ENCODE measurements at places on chromosomes 11 and 22. TPM values are rescaled to one million over a fixed set of nuclear protein-coding genes. Genes with fewer than 3 reads are reported as not detected.

GRCh38 chr11:108008656-108009496 lies at the start of gene CUL5:
Gene CUL5 (plus strand): TSS chr11:108008898. CDS start chr11:108009349, 451 bp downstream.
- DNase-seq, result peak; percentile 95

- DNase-seq, result no peak
Measured at GRCh38 chr11:121456816-121457431, 4.2 kb upstream of the SORL1-AS1 start.

NRIP3 gene
- 1.00 TPM for polyA plus RNA-seq

DNA sequence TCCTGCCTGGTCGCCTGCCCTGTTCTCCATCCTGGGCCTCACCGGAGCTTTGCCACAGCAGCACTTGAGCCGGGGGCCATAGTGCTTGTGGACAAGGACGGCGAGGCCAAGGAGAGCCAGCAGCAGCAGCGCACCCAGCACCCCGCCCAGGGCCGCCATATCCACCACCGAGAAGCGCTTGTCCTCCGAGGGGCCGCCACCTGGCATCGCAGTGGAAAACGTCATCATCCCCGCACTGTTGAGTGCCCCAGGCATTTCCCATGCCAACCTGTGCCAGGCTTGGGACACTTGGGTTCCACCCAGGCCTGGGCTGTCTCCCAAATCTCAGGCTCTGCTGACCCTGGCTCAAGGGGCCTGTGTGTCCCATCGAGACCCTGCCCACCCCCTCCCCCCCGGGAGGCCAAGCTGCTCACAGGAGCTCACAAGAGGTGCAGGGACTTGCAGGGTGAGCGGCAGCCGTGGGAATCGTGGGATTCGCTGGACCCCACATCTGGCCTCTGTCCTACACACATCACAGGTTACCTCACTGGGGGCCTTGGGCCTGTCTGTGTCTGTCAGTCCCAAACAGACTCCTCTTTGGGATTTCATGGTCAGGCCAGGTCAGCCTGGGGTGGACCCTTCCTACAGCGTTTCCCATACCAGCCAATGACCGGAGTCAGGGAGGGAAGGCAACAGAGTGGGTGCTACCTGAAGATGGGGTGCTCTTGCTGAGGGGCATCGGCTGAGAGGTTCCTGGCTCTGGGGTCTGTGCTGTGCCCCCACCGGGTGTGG lies 2.3 kb upstream of the IRF7 start:
- DNase-seq, result no peak

FBXO3 gene
- polyA plus RNA-seq, result 27.3 TPM

DNA sequence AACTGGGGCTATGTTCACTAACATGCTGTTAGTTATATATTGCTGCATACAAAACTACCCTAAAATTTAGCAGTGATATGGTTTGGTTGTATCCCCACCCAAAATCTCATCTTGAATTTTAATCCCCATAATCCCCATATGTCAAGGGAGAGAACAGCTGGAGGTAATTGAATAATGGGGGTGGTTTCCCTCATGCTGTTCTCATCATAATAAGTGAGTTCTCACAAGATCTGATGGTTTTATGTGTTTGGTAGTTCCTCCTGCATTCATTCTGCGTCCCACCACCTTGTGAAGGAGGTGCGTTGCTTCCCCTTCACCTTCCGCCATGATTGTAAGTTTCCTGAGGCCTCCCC lies 10.0 kb upstream of the PATL1 start:
- DNase-seq, result no peak

- no peak for DNase-seq
Measured at GRCh38 chr11:17432002-17432401, 43.5 kb upstream of the KCNJ11 start.

GRCh38 chr22:39559456-39560105 lies 11.0 kb upstream of the CACNA1I start:
- no peak for DNase-seq

DNA sequence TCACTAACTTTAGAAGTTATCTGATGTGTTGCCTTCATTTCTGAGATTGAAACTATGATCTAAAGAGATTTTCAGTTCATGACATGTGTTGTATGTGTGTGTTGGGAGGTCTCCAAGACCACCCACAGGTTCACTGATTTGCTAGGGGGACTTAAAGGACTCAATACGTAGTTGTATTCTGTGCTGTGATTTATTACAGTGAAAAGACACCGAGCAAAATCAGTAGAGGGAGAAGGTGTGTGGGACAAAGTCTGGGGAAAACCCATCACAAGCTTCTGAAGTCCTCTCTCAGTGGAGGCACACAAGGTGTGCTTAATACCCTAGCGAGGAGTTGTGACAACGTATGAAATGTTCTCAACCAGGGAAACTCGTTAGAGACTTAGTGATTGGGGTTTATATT lies 35.6 kb downstream of the RNF169 start:
- no peak for DNase-seq

GRCh38 chr11:77374611-77375031 lies 73.1 kb upstream of the GDPD4 start:
- no peak for DNase-seq
